ENCODE measurements at places on chromosomes 16 and 17.

- no peak for DNase-seq
These were observed 62.6 kb downstream of the BANP start for GRCh38 chr16:88013766-88014251.

DNA sequence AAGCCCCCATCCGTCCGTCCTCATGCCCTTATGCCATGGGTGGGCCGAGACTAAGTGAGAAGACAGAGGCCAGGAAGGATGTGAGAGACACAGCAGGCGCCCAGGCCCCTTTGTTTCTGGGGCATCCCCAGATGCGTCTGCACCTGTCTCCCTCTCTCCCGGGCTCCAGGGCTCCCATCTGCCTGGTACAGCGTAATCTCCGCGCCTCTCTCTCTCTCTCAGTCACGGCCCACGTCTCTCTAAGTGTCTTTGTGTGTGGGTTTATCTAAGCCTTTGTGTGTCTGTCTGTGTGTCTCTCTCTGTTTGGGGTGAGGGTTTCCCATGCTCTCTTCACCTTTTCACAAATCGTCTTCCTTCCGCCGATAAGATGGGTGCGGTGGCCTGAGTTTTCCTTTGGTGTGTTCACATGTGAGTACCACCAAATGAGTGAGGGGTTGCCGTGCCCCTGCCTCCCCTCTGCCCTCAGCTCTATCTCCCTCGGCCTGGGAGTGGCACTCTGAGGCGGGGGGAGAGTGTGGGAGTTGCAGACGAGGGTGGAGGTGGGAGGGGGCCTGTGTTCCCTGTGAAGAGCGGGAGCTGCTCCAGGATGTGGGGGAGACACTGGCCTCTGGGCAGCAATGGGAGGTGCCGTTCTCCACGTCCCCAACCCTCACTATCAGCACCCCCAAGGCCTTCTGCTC, 25.8 kb upstream of the ABCC3 start:
- no peak for DNase-seq

DNA sequence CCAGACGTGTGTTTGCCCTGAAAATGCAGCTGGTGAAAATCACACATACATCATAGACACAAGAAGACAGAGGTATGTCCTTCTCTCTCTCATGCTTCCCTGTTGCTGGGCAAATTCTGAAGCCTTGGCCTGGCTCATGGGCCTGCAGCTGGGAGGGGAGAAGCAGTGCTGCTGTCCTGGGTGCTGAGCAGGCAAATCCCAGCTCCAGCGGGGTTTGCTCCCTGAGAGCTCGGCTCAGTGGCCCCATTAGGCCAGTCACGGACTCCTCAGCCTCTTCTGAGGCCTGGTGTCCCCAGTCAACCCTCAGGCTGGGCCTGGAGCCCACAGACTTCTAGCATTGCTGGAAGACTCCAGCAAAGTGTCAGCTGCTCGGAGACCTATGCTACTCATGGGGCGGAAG, 11.7 kb downstream of the RHBDL3 start:
- no peak for DNase-seq

DNA sequence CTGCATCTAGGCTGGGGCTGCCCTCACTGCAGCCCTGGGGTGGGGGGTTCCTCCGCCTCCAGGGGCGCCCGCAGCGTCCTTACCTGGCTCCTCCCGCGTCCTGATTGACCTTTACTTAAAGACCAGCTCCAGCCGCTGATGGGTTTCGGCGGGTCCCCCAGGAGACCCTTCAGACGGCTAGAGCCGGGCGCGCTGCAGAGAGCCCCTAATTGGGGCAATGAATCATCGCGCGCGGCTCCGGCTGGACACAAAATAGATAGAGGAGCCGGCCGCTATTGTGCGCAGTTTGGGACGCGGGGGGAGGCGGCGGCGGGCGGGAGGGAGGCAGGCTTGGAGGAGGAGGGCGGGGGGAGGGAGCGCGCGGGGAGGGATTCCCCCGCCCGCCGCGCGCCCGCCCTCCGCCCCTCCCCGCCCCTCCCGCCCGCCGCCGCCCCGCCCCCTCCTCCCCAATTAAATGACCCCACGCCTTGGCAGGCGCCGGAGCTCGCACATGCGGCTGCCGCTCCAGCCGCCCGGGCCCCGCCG, 56.5 kb upstream of the CIBAR2 start:
- peak; percentile 80 for DNase-seq

GRCh38 chr16:48629016-48629415, 19.0 kb upstream of the N4BP1 start:
- no peak for DNase-seq

DNA sequence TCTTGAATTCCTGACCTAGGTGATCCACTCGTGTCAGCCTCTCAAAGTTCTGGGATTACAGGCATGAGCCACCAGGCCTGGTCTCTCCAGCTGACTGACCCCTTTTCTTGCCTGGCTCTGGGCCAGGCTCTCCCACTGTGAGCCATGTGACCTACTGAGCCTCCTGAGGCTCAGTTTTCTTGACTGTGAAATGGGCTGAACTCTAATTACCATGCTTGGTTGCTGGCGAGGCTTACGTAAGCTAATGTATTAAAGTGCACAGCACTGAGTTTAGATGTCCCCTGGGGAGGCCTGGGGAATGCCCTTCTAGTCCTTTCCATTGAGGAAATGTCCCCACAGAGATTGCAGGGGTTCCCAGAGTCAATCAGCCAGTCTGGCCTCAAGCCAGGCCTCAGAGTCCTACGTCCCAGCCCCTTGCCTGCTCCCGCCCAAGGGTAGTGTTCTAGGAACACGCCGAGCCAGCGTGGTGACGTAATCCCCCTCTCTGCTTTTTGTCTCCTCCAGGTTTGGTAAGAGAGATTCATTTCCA, 45.8 kb upstream of the LGALS9 start:
- DNase-seq: no peak

All from Right ventricle myocardium inferior (tissue), 1 donor.